HepG2 (cell line): ENCODE measurements at places on chromosomes 1 and 21. TPM values are rescaled to one million over a fixed set of nuclear protein-coding genes. Genes with fewer than 3 reads are reported as not detected.
A peak's percentile ranks its signal among the peaks of the same experiment; 100 is the strongest.

DNA sequence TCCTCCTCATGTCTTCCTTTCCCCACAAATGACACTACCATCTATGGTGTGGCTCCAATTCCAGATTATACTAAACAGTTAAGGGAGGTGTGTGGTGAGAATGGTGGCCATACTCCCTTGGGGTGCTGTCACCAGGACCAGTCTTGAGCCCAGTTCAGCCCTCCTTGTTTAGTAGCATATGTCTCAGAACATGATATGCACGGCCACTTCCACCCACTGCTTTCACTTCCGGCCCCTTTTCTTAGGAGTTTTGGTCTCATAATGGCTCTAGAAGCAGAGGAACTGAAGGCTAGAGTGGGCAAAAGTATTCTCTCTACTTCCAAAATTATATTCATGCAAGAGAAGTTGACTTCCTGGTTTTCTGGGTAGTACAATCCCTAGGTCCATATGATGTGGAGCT is 45.3 kb upstream of the CACNA1E start:
- no peak for DNase-seq
- 0 out of 3 replicates have a peak, but pooled peaks cover 3% of the 10 kb centered on the region for H3K27me3 ChIP-seq
- H3K27ac ChIP-seq: no peak overlapping the region
- H3K4me3 ChIP-seq: no peak overlapping the region
- no peaks in the 10 kb centered on the region for H3K4me1 ChIP-seq
- no peaks in the 10 kb centered on the region for H3K36me3 ChIP-seq

DNA sequence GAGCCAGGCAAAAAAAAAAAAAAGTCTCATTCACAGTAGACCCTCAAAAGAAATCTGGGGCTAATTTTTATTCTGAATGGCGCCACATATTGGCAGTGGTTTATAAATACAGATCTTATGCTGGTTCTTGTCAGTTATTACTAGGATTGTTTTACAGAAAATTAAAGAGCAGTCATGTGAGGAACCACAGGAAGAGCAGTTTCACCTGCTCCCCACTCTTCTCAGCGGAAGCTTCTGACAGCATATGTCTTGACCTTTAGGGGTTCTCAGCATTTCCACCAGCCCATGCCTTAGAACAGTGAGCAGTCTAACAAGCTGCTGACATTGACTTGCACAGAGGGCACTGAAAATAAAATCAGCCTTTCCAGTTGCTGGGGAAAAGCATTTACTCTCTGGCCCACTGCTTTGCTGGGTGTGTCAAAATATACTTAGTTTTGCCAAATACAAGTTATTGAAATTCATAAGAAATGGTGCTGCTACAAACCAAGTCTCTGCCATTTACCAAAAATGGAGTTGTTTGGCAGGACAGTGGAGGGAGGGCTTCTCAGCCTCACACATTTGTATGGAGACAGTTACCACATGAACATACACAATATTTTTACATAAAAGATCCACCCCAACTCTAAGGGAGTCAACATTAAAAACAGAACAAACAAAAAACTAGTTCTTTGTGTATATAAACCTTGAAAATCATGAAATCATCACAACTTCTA is 144.2 kb downstream of the SYT2 start:
- no peak overlapping the region for H3K4me3 ChIP-seq
- DNase-seq: no peak
- H3K4me1 ChIP-seq: no peaks in the 10 kb centered on the region
- peaks cover 2% of the 10 kb centered on the region; the same call in 1 of the 2 replicates for H3K36me3 ChIP-seq
- no peak overlapping the region for H3K27ac ChIP-seq

The KRTAP12-1 gene
- total RNA-seq: not detected in 2 replicates

GRCh38 chr1:205832326-205832751 is 17.6 kb downstream of the PM20D1 start:
- H3K27ac ChIP-seq: no peak overlapping the region
- H3K4me1 ChIP-seq: no peaks in the 10 kb centered on the region
- H3K4me3 ChIP-seq: no peak overlapping the region
- DNase-seq: no peak
- H3K36me3 ChIP-seq: no peaks in the 10 kb centered on the region
- no peaks in the 10 kb centered on the region for H3K27me3 ChIP-seq

The LUZP1 gene
- 12.7 and 21.5 TPM in 2 replicates for total RNA-seq

The AKNAD1 gene
- total RNA-seq: not detected in 2 replicates

DNA sequence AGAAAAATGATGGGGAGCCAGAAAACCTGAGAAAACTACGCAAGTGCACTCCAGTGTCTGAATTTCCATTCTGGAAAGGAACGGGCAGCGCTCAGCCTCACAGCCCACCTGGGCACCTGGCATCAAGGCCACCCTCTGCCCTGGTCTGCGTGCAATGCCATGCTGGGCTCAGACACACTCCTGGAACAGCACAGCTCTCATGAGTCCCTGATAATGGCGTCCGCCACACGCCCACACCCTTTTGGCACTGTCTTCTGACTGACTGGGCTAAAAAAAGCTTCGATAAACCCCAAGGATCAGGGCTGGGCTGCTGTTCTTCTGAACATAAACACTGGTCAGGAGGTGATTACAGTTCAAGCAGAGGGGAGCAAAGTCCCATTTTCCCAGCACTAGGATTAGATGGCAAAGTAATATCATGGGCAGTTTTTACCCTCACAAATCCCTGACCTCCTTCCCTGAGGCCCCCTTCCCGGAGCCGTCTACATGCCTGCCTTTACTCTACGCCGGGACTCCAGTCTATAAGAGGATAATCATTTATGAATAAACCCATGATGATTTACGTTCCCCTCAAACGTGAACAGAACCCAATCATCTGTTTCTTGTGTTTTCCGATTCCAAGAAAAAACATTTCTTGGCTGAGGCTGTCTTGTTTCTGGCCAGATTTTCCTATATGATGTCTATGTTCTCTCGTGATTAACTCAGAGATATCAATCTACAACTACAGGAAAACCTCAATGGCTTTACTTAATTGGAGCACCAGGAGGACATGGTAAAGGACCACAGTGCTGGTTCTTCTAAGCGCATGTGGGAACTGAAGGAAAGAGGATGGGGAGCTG is 22.6 kb downstream of the RCAN1 start:
- no peak overlapping the region for H3K4me3 ChIP-seq
- DNase-seq: no peak
- no peak overlapping the region for H3K27ac ChIP-seq
- no peaks in the 10 kb centered on the region for H3K27me3 ChIP-seq
- H3K4me1 ChIP-seq: peaks cover 38% of the 10 kb centered on the region

The IVL gene
- total RNA-seq: not detected in 2 replicates

DNA sequence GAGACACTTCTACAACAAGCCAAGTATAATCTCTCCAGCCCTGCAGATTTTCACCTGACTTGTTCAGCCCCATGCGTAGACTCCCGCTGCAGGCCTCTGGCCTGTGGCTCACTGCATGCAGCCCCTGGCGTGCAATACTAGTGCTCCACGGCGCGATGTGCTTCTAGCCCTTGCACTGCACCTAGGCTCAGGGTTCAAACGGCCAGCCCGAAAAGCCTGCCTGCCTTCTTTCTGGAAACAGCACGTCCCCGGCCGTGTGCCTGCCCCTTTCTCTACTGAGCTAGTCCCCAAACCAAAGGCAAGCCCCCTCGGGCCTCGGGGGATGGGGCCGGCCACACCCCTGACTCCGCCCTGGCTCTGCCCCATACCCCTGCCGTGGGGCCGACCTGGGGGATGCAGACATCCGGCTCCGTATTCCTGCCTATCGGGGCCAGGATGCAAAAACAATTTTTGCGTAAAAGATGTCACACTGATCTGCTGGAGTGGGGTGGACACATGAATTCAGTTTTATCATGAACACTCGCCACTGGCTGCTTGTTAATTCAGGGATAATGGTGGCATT is 26.3 kb upstream of the TRAPPC10 start:
- H3K4me1 ChIP-seq: peaks cover 24% of the 10 kb centered on the region
- DNase-seq: no peak
- H3K27me3 ChIP-seq: peaks cover 23% of the 10 kb centered on the region; the same call in 1 of the 3 replicates
- H3K4me3 ChIP-seq: no peak overlapping the region
- H3K27ac ChIP-seq: no peak overlapping the region

DNA sequence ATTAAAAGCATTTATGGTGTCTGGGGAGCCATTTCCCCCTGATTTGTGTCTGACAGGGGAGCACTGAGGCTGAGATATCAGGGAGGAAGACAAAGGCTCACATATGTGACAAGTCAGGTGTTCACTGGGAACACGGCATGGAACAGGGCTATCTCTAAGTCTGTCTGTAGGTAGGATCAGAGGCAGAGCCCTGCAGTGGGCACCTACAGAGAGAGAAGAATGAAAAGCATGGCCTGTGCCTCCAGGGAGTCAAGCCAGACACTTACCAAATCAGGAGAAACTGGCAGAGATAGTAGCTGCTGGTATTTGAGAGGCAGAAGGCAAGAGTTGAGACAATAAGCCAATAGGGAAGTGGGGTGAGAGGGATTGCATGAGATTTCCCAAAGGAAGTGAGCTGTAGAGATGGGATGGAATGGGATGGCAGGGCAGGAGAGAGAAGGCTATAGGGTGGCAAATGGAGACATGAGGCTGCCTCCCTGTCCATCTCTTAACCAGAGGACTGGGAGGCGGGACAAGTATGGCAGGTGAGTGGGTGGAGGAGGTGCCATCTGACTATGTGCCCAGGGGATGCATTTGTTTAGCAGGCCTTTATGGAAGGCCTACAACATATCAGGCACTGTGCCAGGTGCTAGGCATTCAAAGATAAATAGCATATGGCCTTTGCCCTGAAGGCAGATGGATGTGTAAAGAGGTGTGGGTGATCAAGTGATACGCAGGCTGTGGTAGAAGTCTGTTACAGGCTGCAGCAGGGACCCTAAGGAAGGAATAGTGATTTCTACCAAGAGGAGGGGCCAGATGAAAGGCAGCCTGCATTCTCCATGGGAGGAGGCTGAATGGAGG is 136.2 kb upstream of the IPO9 start:
- H3K27ac ChIP-seq: no peak overlapping the region
- no peak for DNase-seq
- H3K36me3 ChIP-seq: no peaks in the 10 kb centered on the region
- no peaks in the 10 kb centered on the region for H3K4me1 ChIP-seq
- peaks cover 29% of the 10 kb centered on the region; the same call in 1 of the 3 replicates for H3K27me3 ChIP-seq
- H3K4me3 ChIP-seq: no peak overlapping the region

The ATP6V1G3 gene
- not detected in 2 replicates for total RNA-seq

DNA sequence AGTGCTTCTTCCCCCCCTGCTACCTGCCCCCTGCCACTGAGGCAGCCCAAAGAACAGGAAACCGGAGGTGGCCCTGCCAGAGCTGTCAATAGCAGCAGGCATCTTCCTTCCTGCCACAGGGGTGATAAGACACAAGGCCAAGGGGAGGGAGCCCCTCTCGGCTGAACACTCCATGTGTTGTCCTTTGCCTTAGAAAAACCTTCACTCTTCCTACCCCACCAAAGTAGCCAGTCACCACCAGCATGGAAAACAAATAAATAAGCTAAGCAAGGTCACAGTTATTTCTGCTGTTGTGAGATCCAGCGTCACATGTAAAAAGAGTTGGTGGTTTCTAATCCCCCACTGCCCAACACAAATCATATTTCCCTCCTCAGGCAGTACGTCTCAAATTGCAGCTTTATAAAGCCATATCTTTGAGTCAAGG is 104.8 kb upstream of the DPT start:
- peak overlapping the region; percentile 97 for H3K27ac ChIP-seq
- H3K27me3 ChIP-seq: no peaks in the 10 kb centered on the region
- peak; percentile 81 for DNase-seq
- H3K36me3 ChIP-seq: no peaks in the 10 kb centered on the region

The NBPF15 gene
- total RNA-seq: 13.4 and 15.5 TPM in 2 replicates

- peaks cover 11% of the 10 kb centered on the region for H3K36me3 ChIP-seq
- peaks cover 26% of the 10 kb centered on the region for H3K4me1 ChIP-seq
- no peak overlapping the region for H3K4me3 ChIP-seq
- no peak overlapping the region for H3K27ac ChIP-seq
These were observed 2.7 kb upstream of the HMGN2 start for GRCh38 chr1:26469558-26469957.

The CD5L gene
- total RNA-seq: not detected in 2 replicates

The UBE2Q1 gene
- total RNA-seq: 37.9 and 41.7 TPM in 2 replicates

- no peak overlapping the region for H3K27ac ChIP-seq
- no peaks in the 10 kb centered on the region for H3K4me1 ChIP-seq
- no peak for DNase-seq
These were observed 207.6 kb upstream of the NFIA start for GRCh38 chr1:60874718-60875117.

The EPHA2 gene
- total RNA-seq: 15.5 and 33.6 TPM in 2 replicates

The KIF14 gene
- 11.2 and 17.5 TPM in 2 replicates for total RNA-seq

- peaks cover 6% of the 10 kb centered on the region; the same call in 1 of the 3 replicates for H3K27me3 ChIP-seq
- H3K4me1 ChIP-seq: peaks cover 28% of the 10 kb centered on the region
- H3K36me3 ChIP-seq: no peaks in the 10 kb centered on the region
These were observed 34.8 kb upstream of the HSD3B1 start for GRCh38 chr1:119472080-119472818.

DNA sequence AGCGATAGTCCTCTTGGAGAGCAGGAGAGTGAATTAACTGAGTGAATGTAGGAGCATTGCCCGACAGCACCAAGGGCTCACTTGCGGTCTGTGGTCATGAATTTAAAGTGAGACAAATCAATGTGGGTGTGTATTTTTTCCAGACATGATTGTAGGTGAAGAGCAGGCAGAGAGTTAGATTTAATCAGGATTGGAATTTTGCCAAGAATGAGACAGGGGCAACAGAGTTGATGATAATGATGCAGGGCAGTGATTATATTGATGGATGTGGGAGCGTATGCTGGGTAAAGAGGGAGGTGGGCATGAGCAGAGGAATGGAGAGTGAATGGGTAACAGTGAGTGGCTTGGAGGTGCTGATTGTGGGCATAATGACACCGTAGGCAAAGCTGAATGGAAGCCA is 20.0 kb upstream of the SYT6 start:
- H3K27ac ChIP-seq: no peak overlapping the region
- H3K4me1 ChIP-seq: no peaks in the 10 kb centered on the region
- H3K27me3 ChIP-seq: peaks cover 9% of the 10 kb centered on the region; the same call in 2 of the 3 replicates
- no peak overlapping the region for H3K4me3 ChIP-seq
- H3K36me3 ChIP-seq: no peaks in the 10 kb centered on the region

GRCh38 chr1:211630236-211631081 is 45.0 kb downstream of the NEK2 start:
- no peaks in the 10 kb centered on the region for H3K36me3 ChIP-seq
- H3K27ac ChIP-seq: no peak overlapping the region
- peaks cover 45% of the 10 kb centered on the region for H3K4me1 ChIP-seq
- H3K4me3 ChIP-seq: peak overlapping the region; percentile 63; the same call in 1 of the 2 replicates
- peak; percentile 83 for DNase-seq

GRCh38 chr1:168599641-168600040 is 23.2 kb downstream of the XCL1 start:
- no peaks in the 10 kb centered on the region for H3K36me3 ChIP-seq
- no peaks in the 10 kb centered on the region for H3K27me3 ChIP-seq
- DNase-seq: no peak
- no peak overlapping the region for H3K4me3 ChIP-seq
- H3K27ac ChIP-seq: no peak overlapping the region

DNA sequence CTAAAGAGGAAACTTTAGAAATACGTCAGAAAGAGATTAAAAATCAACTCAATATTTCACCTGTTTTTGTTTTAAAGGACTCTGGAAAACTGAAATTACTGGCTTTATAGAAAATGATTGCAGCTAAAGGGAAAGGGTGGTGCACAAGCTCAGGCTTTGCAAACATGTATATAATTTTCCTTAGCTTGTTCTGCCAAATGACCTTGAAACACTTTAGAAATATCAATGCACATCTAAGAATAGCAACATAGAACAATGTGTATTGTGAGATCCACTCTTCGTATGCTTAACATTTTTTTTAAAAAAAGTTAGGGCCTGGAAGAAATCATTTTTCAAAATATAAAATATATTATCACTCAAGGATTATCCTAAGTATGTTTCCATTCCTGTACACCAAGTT is 143.9 kb downstream of the NTPCR start:
- H3K36me3 ChIP-seq: no peaks in the 10 kb centered on the region
- no peak for DNase-seq
- no peaks in the 10 kb centered on the region for H3K4me1 ChIP-seq
- no peak overlapping the region for H3K27ac ChIP-seq
- no peak overlapping the region for H3K4me3 ChIP-seq
- no peaks in the 10 kb centered on the region for H3K27me3 ChIP-seq

- H3K36me3 ChIP-seq: no peaks in the 10 kb centered on the region
- H3K27me3 ChIP-seq: no peaks in the 10 kb centered on the region
- H3K4me1 ChIP-seq: no peaks in the 10 kb centered on the region
These were observed 80.0 kb upstream of the C1orf105 start for GRCh38 chr1:172340520-172340919.
